ENCODE measurements at places on chromosomes 13 and 19. TPM values are rescaled to one million over a fixed set of nuclear protein-coding genes. Genes with fewer than 3 reads are reported as not detected.

TMC4 gene
- 0.55 TPM for total RNA-seq

PRTN3 gene
- 0.22 TPM for total RNA-seq

ZNF808 gene
- 12.4 TPM for total RNA-seq

ZNF345 gene
- total RNA-seq, result 1.6 TPM

DGKH gene
- total RNA-seq, result 2.1 TPM
